Right lobe of liver (tissue), 6 donors: ENCODE measurements at places on chromosomes 2 and 18.

DNA sequence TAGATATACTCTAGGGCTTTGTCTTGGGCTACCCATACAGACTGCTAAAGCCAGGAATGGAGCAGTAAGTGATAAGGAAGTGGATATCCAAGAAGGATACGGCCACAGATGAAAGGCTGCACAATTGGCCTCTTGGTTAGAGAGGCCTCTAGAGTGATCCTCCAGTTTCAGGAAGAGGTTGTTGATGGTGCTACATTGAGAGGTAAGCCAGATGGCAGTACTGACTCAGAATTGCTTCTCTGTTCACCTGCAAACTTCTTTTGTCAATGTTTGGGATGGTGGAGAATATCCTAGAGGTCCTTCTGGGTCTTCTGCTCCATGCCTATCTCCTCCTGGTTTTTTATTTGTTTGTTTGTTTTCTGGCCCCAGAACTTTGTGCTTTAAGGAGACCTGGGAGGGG lies 226.8 kb upstream of the LRRTM1 start:
- no peak for DNase-seq

- DNase-seq: peak; percentile 89
These were observed at the start of gene CCDC68 for GRCh38 chr18:54958704-54959625. Gene CCDC68 (minus strand): TSS chr18:54959461. CDS start chr18:54942791, 16,670 bp downstream.

- DNase-seq: no peak
These were observed 48.5 kb downstream of the DSEL start for GRCh38 chr18:67468038-67468437.

- no peak for DNase-seq
These were observed 78.2 kb downstream of the THNSL2 start for GRCh38 chr2:88248280-88248828.

DNA sequence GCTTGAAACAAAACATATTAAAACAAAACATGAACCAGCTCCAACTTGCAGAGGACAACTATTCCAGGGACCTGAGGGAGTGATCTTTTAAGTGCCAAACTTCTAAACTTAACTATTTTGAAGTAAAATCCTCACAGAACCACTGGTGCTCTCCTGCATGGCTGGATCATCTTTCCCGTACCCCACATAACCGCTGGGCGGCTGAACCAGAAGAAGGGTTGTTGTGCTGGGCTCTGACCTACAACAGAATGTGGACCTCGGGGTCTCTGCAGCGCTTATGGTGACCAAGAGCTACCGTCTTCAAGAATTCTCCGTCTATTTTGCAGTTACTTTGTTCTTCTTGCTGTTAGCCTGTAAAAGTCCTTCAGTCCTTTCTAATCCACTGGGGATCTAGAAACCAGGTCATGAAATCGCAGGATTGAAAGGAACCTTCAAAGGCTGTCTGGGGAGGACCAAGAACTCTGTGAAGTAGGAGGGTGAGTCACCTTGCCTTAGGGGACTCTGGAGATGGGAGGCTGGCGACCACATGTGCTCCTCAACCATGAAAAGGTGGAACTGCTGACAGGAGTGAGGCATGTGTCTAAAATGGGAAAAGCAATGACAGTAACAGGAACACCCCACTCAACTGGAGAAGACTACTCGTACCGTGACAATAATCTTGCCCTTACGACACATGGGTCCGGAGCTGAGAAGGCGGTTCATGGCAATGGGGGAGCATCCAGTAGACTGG lies 46.6 kb downstream of the HDLBP start:
- DNase-seq: no peak

DNA sequence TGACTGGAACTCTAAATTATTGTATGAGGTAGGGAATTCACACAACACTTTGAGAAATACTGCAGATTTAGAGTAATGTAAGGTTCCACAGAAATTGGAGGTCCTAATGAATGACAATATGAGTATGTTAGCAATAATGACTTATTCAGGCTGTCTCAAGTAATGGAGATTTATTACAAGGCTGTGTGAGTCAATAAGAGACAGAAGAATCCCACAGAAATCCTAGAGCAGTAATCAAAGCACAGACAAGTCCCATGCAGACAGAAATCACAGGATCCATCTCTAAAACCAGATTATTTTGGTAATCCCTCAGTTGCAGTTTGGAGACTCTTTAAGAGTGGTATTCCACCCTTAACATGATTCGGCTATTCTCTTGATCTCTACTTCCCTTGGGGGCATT lies 83.6 kb downstream of the FAM161A start:
- DNase-seq: no peak

GRCh38 chr2:176585791-176586190 lies 316.5 kb downstream of the MTX2 start:
- DNase-seq: no peak

GRCh38 chr2:79792090-79792489 lies 279.2 kb downstream of the CTNNA2 start:
- no peak for DNase-seq

- DNase-seq: no peak
These were observed 10.6 kb downstream of the SCN3A start for GRCh38 chr2:165193178-165193777.

GRCh38 chr2:3171564-3172264 lies 205.9 kb downstream of the EIPR1 start:
- DNase-seq: no peak

DNA sequence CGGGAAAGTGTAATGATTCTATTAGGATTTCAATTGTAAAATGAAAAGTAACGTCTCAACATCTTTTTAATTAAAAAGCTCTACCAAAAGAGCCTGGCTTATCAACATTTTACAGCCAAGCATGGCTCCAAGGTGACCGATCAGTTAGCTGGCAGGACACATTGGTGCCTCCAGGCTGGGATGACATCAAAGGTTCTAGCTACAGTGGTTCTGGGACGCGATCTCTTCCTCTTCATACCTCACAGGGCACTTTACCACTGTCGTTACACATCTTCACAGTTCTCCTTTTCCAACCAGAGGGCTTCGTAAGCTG lies 693 bp downstream of the ORC2 start:
- no peak for DNase-seq

GRCh38 chr2:36770542-36771287 lies 74.2 kb downstream of the VIT start:
- DNase-seq: no peak

DNA sequence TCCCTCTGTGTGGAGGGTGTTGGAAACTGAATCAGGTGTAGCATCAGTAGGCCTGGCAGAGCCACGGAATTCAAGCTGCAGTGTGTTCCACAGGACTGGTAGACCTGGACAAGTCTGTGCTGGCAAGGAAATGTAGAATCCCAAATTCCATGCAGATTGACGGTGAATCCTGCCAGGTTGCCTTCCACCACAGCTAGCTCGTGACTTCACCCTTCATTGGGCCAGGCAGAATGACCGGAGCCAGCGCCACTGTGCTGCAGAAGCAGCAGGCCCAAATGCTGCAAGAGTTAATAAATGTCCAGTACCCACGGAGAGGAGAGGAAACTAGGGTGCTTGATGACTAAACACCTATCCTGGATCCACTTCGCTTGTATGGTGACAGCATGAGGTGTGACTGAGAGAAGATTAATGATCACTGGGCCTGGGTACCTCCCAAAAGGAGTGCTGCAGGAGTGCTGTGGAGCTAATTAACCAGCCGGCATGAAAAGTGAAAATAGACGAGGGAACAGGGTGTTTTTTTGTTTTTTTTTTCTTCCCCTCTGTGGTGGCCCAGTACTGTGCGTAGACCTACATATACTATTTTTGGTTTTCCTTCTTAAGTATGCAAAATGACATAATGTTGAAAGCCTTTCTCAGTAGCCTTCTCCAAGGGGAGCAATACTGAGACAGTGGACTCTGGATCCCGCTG lies 122.2 kb downstream of the TANC1 start:
- DNase-seq: no peak

GRCh38 chr2:86414996-86415395 lies 26.2 kb upstream of the KDM3A start:
- no peak for DNase-seq

DNA sequence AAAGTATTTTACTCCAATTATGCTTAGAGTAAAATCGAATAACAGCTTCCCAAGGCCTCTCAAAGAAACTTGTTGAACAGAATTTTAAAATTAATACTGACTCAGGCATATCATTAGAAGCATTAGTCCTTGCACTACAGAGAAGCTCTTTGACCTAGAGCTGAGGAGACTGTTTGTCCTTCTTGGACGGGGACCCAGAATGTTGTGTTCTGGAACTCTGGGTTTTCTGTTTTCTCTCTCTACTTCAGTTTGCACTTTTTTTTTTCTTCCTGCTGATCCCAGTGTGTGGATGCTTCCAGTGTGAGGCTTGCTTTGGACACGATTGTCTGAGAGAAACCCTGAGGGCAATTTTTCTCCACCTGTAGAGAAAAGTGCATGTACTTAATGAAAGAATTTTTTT lies 847.6 kb downstream of the SOCS6 start:
- DNase-seq: no peak

- DNase-seq: no peak
These were observed 162.5 kb downstream of the RAD51AP2 start for GRCh38 chr2:17355608-17356329.

DNA sequence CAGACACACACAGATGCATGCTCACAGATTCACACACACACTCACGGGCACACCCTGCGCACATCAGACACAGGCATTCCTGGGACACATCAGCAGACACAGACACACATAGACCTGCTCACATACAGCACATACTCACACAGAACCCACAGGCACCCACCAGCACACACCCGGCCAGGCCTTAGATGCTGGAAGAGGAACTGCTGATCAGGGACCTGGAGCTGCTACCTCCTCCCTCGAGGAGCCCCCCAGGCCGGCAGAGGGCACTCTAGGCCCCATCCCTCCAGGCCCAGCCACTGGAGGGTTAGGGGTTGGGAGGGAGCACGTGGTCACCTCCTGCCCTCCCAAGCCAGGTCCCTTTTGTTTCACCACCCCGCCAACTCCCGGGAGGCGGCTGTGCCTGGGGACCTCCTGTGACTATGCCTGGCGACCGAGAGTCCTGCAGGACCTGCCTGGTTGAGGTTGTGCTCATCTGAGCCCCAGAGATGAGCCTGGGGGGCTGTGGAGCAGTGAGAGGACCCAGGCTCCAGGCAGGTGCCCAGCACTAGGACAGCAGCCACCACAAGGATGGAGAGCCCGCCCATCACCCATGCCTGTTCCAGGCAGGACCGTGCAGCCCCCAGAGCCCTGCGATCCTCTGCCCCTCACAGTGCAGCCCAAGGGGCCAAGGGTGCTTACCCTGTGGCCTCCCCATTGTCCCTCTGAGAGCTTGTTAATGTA lies 21.0 kb upstream of the PTMA start:
- peak; percentile 75 for DNase-seq

GRCh38 chr18:76144844-76145243 lies 350.2 kb downstream of the ZNF516 start:
- DNase-seq: no peak

DNA sequence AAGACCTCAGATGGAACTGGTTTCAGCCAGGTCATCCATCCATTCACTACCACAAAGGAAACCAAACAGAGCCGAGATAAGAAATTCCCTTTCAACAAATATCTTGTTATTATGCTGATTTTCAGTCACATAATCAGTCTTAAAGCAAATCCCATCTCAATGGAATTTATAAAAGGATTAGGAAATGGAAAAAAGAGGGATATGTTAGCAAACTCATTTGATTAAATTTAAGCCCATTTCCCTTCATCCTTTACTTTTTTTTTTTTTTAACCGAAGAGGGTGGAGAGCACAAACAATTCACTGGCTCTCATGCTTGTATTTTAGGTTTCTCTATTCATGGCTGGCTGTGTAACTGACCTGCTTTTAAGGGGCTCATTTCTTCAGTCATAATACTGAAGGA lies 109.0 kb upstream of the GATA6 start:
- DNase-seq: no peak

- DNase-seq: no peak
These were observed 78.3 kb downstream of the RND3 start for GRCh38 chr2:150409196-150409595.

- DNase-seq: no peak
These were observed 3.2 kb downstream of the EPAS1 start for GRCh38 chr2:46300406-46300832.

DNA sequence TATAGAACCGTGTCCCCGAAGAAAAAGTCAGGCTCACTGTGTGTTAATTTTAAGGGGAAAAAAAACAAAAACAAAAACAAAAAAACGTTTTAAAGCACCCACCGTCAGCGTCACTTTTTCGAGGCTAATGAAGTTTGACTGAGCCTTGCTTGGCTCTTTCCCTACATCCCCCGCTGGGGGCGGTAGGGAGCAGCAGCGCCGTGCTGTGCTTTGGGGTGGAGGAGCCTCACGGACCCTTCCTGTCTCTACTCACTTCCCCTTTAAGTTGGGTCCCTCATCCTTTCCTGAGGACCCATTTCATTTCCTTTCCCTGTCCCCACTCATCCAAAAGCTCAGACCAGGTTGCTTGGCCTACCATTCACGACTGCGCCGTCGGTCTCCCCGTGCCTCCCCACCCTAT lies 82.8 kb upstream of the RPL31 start:
- no peak for DNase-seq

- DNase-seq: no peak
These were observed 148.4 kb upstream of the SPRED2 start for GRCh38 chr2:65580824-65581223.

GRCh38 chr2:105909215-105909614 lies 164.5 kb downstream of the NCK2 start:
- DNase-seq: no peak

DNA sequence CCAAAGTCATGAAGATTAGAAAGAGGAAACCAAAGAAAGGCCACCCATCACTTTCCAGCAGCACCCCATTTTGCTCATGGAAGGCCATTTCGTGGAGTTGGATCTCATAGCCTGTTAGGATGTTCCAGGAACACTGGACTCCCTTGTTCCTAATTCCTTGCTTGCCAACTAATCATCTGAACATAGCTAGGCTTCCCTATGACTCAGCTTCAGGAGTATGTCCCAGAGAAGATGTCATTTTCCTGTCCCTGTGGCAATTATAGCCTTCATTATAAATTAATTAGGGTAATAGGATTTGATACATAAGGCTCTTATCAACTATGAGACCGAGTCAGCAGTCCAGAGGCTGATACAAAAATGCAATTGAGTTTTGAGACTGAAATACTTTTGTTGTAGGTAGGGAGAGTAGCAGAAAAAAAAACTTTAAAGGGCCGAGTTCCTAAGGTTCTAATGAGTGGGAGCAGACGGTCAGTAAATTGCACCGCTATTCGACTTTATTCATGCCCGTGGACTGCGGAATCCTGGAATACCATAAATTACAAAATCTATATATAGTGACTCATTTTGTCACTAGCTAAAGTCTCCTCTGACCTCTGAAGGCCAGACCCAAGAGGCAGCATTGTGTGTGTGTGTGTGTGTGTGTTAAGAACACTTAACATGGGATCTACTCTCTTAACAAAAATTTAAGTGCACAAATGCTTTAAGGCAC lies 311.8 kb downstream of the FBXO15 start:
- no peak for DNase-seq

- DNase-seq: no peak
These were observed 585.0 kb upstream of the GCFC2 start for GRCh38 chr2:76295762-76296161.

DNA sequence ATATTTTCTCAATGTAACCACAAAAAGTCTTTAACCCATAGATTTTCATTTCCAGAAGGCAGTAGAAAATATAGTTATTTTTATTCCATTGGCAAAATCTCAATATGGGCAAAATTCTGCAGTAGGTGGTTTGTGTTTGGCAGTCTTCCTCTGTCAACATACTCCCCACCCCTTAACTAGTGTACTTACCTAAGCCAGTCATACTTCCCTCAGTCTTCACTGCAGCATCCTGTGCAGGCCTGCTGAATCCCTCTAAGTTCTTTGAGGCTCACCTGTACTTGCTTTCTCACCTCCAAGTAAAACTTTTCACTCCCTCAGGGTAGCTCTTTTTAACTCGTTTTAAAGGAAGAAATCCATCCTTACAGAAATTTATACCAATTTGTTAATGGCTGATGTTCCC lies 6.8 kb downstream of the CARF start:
- no peak for DNase-seq
